Vein endothelial cell (primary cell): ENCODE measurements at places on chromosomes 3 and 15. TPM values are rescaled to one million over a fixed set of nuclear protein-coding genes. Genes with fewer than 3 reads are reported as not detected.

MNS1 gene
- total RNA-seq, result 0.48 and 0.65 TPM in 2 replicates

CCR9 gene
- not detected in 2 replicates for total RNA-seq

C2CD4B gene
- total RNA-seq, result 37.4 and 58.1 TPM in 2 replicates

PPCDC gene
- 9.5 and 12.7 TPM in 2 replicates for total RNA-seq

PARP16 gene
- 3.7 and 6.2 TPM in 2 replicates for total RNA-seq

PLSCR5 gene
- total RNA-seq, result not detected in 2 replicates

STARD9 gene
- 20.3 and 27.1 TPM in 2 replicates for total RNA-seq

NPTN gene
- total RNA-seq, result 110 and 128 TPM in 2 replicates

CCDC39 gene
- total RNA-seq, result 0.10 TPM in 1 of 2 replicates, not detected in the other

CCR4 gene
- total RNA-seq, result 0.10 TPM in 1 of 2 replicates, not detected in the other

PLA2G4D gene
- not detected in 2 replicates for total RNA-seq

GLDN gene
- not detected in 2 replicates for total RNA-seq

ADAMTS17 gene
- total RNA-seq, result under 0.01 TPM in 1 of 2 replicates, not detected in the other

SATB1 gene
- 8.7 and 13.4 TPM in 2 replicates for total RNA-seq

ADAMTSL3 gene
- total RNA-seq, result under 0.01 and 0.38 TPM in 2 replicates

MTMR10 gene
- 47.9 and 72.2 TPM in 2 replicates for total RNA-seq

GOLGA8J gene
- not detected in 2 replicates for total RNA-seq

ZBED2 gene
- total RNA-seq, result not detected in 2 replicates

MBNL1 gene
- total RNA-seq, result 609 and 846 TPM in 2 replicates

ERC2 gene
- 1.9 and 2.3 TPM in 2 replicates for total RNA-seq

B3GNT5 gene
- total RNA-seq, result 21.6 and 28.3 TPM in 2 replicates

MYZAP gene
- 12.7 and 14.4 TPM in 2 replicates for total RNA-seq

UBE2Q2 gene
- 50.0 and 51.1 TPM in 2 replicates for total RNA-seq

CASR gene
- under 0.01 TPM in 1 of 2 replicates, not detected in the other for total RNA-seq

FAM227B gene
- 3.8 and 3.9 TPM in 2 replicates for total RNA-seq
